Cortex of kidney (tissue), 1 donor: ENCODE measurements at places on chromosomes 16 and 17.

- no peak for DNase-seq
Observed at GRCh38 chr17:14808425-14808824, 456.7 kb downstream of the PMP22 start.

GRCh38 chr17:6487251-6488007, 43.2 kb downstream of the PIMREG start:
- no peak for DNase-seq

DNA sequence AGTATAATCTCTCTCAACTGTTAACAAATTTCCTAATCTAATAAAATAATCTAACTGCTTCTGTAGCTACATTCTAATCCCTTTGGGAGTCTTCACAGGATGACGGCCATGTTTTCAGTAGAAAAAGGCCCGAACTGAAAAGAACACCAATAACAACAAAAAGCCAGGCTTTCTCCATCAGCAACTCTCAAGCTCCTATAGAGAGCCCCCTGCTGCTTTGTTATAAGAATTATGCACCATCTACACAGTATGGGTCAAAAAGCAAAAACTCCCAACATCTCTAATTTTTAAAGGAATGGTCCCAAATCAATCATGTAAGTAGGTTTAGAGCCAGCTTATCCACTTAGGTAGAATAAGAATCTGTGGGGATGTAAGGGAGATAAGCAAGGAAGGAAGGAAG, 163.6 kb upstream of the C17orf78 start:
- no peak for DNase-seq

DNA sequence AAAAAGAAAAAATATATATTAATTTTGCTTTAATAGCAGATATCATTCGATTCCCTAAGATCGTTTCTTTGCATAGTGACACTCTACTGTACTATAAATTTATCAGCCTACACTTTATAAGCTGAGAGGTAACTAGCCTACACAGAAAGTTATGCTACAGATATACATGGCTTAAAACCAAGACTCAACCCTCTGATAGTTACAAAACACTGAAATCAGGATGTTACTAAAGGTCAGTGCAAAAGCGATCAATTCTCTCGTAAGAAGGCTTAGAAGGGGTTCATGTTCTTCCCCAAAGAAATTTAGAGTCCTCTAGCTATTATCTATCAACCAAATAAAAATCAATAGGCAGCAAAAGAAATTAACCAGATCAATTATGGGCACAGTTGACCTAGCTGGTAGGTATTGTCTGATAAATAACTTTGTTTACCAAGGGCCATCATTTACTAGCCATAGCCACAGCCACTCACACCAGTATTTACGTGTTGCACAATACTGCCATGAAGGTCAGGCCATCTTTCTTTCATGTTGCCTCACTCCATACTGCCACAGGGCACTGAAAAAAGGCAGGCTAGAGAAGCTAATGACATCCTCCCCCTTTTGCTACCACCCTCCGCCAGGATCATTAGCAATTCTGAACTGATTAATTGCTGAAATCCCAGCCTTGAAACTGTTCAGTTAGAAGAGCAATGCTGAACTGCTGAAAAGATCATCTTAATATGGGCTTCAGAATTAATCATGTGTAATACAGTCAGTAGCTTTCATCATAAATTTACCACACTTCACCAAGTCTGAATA, 43.7 kb downstream of the RND2 start:
- no peak for DNase-seq

GRCh38 chr16:7703672-7704071, 371.0 kb downstream of the RBFOX1 start:
- DNase-seq = no peak

DNA sequence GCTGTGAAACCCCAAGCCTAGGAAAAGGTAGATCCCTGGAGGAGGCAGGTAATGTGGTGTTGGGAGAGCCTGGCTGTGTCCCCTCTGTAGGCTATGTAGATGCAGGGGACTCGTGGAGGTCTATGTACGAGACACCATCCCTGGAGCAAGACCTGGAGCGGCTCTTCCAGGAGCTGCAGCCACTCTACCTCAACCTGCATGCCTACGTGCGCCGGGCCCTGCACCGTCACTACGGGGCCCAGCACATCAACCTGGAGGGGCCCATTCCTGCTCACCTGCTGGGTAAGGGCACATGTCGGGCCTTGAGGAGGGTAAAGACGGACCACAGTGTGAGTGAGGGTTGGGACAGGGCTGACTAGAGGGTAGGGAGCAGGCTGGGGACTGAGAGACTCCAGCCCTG, 12.0 kb downstream of the ACE start:
- no peak for DNase-seq

DNA sequence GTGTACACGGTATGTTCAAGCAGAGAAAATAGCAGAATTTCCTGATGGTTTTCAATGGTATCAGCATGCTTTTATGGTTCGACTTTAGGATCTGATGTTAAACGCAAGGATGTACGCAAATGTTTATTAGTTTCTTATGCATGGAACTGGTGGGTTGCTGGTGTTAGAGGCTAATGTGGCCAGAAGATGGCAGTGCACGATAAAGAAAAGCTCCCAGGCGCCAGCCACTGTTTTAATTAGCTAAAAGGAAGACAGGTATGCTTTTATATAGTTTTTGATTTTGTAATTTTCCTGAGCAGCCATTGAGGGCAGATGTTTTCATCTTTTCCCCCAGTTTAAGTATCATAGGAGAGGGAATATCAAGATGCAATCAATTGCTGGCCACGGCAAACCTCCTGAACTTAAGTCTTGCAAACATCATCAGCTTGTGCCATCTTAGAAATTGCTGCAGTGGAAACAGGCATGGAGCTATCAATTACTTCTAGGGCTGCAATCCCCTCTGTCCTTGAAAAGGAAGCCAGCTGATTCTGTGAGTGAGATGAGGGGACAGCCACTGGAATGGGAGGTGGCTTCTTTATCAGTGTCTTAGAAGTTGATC, 648.5 kb upstream of the RBFOX1 start:
- DNase-seq = no peak

GRCh38 chr16:58290861-58291260, 4.0 kb downstream of the PRSS54 start:
- DNase-seq = no peak

DNA sequence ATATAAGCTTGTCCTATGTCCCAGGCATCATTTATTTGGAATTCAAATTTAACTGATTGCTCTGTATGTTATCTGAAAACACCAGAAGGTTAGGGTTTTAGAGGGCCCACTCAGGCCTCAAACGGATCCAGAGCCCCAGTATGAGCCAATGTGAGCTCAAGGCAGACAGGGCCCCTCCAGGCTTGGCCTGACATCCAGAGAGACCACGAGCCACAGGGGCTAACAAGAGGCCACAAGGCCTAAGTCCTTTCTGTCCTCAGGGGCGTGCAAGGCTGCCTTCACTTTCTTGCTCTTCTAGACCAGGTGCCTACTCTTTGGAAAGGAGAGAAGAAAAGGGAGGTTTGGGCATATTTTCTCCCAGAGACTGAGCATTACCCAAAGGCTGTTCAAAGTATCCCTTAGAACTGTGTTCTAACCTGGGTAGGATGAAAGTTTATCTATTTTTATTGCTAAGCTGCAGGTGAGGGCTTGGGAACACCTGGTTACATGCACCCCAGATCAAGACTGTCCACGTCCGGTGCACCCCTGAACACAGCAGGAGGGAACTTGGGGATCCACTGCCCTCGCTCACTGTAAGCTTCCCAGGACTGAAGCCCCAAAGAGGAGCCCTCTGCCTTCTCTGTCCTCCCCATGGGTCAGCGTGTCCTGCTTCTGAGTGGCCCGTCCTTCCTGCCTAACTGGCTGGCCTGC, 1.5 kb upstream of the ENGASE start:
- no peak for DNase-seq

GRCh38 chr16:14668556-14669223, 25.4 kb downstream of the PLA2G10 start:
- no peak for DNase-seq

DNA sequence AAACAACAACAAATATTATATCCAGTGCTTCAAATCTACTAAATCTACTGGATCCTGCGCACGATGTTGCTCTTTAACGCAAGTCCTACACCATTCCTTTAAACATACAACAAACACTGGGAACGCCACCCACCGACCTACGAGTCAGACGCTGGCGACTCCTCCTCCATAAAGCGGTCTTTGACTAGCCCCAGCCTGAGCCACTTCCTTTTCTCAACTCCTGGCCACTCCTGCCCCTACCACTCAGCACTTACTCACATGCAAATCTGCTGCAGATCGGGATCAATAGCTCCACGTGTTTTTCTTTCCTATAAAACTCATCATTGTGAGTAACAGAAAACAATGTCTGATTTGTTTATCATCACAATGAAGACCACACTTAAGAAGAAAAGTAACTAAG, 32.8 kb upstream of the MNT start:
- DNase-seq = no peak

- no peak for DNase-seq
Observed at GRCh38 chr17:53186001-53186400, 636.7 kb upstream of the KIF2B start.

GRCh38 chr17:32484628-32485027, 2.2 kb upstream of the CDK5R1 start:
- DNase-seq = no peak

GRCh38 chr16:23987443-23987842, 151.7 kb downstream of the PRKCB start:
- no peak for DNase-seq

DNA sequence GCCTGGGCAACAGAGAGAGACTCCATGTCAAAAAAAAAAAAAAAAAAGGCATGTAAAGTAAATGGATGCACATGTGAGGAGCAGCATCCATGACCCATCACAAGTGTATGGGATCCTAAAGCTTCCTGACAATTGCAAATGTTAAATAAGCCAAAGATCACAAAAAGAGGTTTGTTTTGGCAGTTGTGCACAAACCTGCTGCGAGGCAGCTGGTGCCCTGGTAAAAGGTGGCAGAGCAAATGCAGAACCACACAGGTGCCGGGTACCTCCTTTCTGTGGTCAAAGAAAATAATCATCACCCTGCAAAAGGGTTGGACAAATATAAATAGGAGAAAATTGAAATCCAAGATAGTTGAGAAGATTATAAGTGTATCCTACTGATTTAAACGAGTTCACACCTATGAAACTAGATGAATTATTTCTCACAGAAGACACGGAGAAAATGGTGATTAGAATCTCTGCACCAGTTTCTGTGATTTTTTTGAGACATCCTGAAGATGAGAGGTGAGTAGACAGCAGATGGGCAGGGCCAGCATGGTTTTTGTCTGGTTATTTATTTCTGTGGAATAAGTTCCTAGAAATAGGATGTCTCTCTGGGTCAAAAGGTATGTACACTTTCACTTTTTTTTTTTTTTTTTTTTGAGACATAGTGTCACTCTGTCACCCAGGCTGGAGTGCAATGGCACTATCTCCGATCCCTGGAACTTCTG, 291.3 kb downstream of the CDH13 start:
- DNase-seq = no peak

- no peak for DNase-seq
Observed at GRCh38 chr16:16938009-16938408, 532.8 kb downstream of the XYLT1 start.

DNA sequence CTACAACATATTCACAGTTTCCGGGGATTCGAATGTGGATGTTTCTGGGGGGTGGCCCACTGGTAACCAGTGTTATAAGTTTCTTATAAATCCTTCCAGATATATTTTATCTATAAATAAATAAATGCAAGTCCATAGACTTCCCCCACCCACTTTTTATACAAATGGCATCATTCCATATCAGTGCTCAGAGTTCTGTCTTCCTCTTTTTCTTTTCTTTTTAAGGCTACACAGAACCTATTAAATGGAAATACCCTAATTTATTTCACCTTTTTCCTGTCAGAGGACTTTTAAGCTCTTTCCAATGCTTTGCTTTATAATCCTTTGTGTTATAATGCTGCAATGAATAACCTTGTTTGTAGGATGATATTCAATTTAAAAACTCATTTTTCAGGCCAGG, 3.8 kb downstream of the LGALS9 start:
- DNase-seq = no peak

- DNase-seq = no peak
Observed at GRCh38 chr17:18115517-18115916, 7.0 kb downstream of the MYO15A start.

DNA sequence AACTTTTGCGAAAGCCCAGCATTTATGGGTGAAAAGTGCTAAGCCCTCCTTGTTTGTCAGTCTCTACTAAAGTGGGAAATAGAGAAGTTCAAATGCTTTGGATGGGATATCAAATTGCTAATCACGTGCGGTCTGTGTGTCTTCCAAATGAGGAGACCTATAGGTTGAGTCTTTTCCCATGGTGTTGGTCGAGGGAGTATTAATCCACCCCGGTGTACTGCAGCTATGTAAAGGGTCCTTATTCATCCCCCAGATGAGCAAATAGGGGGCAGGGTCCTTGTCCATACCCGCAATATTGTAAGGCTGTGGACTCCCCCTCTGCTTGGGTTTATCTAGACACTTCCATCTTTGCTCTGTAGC, 14.6 kb downstream of the KIAA0513 start:
- no peak for DNase-seq

DNA sequence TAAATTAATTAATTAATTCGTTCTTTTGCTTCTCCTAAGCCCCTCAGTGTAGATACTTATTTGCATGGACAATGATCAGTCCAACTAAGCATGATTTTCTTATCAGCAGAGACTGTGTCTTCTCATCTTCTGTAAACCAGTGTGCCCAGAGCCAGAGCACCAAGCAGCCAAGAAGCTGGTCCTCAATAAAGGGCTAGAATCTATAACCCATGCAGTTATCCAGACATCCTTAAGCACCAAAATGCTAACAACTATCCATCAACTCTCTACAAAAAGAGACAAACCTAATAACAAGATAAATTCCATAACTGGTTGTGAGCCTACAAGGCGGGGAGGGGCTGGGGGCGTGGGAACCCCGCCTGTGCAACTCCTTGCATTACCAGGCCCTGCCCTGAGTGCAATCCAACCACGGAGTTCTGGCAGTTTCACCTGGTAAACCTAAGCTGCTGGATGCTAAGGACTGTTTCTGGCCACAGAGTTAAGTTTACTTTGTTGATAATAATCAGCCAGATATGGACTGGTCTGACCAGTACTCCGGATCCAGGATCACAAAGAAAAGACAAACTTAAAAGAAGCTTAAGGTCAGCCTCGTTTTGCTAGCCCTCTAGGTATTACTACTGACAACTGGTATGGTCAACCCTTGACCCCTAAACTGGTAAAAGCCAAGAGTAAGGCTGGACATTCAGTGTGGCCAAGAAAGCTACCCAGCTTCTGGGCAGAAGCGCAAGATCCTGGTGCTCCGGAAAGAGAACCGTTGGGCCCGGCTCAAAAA, 51.5 kb downstream of the ZFHX3 start:
- DNase-seq = no peak

GRCh38 chr16:49333259-49333597, 40.4 kb upstream of the C16orf78 start:
- DNase-seq = no peak

DNA sequence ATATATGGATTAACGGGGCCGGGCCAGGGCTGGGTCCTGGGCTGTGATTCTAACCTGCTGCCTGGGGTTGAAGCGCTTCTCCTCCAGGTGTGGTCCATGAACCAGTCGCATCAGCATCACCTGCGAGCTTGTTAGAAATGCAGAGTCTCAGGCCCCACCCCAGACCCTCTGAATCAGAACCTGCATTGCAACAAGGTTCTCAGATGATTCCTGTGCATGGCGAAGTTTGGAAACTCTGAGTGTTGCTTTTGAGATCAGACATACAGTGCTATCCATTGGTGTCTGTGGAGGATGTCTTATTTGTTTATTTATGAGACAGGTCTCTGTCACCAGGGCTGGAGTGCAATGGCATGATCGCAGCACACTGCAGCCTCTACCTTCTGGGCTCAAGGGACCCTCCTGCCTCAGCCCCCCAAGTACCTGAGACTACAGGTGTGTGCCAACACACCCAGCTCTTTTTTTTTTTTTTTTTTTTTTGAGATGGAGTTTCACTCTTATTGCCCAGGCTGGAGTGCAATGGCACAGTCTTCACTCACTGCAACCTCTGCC, 99.8 kb downstream of the PITPNC1 start:
- no peak for DNase-seq
